ENCODE measurements at places on chromosomes 7 and 10.

GRCh38 chr7:30525429-30525828 lies 20.8 kb upstream of the GGCT start:
- no peak for DNase-seq

- DNase-seq: no peak
Observed at GRCh38 chr7:85815526-85815925, 628.7 kb upstream of the SEMA3D start.

- no peak for DNase-seq
Observed at GRCh38 chr10:116073001-116073400, 200.0 kb downstream of the GFRA1 start.

GRCh38 chr7:31957756-31958155 lies 112.5 kb downstream of the PDE1C start:
- DNase-seq: no peak

GRCh38 chr10:69088471-69088769 lies 517 bp downstream of the SRGN start:
- peak; percentile 21 for DNase-seq

DNA sequence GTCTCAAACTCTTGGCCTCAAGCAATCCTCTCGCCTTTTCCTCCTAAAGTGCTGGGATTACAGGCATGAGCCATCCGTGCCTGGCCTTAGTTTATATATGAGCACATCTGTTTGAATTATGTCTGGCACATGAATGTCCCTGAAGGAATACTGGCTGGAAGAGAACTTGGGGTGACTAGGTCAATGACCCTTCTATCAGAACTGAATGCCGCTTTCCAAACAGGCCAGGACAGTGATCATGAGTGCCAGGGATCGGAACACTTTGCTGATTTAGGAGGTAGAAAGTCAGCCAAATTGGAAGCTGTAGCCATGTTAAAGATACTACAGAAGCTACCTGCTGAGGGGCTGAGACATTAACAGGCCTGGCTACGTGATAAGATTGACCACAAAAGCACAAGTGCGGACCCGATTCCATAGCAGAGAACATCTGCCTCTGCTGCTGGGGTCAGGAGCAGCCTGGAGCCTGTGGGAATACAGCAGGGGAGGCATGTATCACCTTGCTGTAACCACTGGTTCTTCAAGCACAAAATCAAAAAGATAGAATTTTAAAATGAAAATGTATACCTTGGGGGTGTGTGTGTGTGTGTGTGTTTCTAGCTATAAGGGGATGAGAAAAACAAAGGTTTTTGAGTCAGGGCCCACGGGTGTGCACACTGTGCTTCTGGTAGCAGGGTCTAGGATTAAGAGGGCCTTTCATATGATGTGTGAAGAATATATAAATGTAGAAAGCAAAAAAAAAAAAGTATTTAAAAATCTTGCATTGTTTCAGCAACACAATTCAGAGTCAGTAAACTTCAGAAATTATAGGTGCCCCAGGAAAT lies 293.7 kb downstream of the BBS9 start:
- no peak for DNase-seq

- no peak for DNase-seq
Observed at GRCh38 chr10:130352291-130352645, 216.1 kb downstream of the GLRX3 start.

GRCh38 chr7:135447748-135448147 lies 62.2 kb downstream of the CNOT4 start:
- no peak for DNase-seq

DNA sequence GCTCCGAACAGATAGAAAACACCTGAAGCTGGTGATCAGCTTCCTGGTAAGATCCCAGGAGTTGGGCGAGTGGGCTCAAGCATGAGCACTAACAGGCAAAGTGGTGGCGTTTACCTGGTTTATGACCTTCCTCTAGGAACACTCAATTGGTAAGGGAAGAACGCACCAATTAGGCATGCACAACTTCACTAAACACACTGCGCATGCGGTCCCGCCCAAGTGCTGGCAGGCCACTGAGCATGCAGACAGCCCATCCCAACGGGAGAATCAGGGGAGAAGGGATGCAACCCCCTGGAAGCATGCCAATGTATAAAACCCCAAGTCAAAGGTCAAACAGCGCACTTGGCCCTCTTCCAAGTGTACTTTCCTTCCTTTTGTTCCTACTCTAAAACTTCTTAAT lies 70.4 kb downstream of the LYZL2 start:
- DNase-seq: no peak

DNA sequence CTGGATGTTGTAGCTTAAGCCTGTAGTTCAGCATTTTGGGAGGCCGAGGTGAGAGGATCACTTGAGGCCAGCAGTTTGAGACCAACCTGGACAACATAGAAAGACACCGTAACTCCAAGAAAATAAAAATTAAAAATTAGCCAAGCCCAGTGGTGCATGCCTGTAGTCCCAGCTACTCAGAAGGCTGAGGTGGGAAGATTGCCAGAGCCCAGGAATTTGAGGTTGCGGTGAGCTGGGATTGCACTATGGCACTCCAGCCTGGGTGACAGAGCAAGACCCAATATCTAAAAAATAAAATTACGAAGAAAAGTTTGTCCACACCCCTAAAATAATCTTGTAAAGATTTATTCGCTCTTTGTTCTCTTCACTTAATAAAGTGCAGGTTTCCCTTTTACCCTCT lies 951.0 kb downstream of the TYW1 start:
- DNase-seq: no peak

- DNase-seq: no peak
Observed at GRCh38 chr7:113996405-113996804, 77.6 kb upstream of the PPP1R3A start.

GRCh38 chr10:12416344-12417050 lies 67.2 kb downstream of the CAMK1D start:
- no peak for DNase-seq

GRCh38 chr10:13559124-13559700 lies 27.6 kb upstream of the PRPF18 start:
- no peak for DNase-seq

GRCh38 chr7:11858026-11858425 lies 26.0 kb upstream of the THSD7A start:
- DNase-seq: no peak

DNA sequence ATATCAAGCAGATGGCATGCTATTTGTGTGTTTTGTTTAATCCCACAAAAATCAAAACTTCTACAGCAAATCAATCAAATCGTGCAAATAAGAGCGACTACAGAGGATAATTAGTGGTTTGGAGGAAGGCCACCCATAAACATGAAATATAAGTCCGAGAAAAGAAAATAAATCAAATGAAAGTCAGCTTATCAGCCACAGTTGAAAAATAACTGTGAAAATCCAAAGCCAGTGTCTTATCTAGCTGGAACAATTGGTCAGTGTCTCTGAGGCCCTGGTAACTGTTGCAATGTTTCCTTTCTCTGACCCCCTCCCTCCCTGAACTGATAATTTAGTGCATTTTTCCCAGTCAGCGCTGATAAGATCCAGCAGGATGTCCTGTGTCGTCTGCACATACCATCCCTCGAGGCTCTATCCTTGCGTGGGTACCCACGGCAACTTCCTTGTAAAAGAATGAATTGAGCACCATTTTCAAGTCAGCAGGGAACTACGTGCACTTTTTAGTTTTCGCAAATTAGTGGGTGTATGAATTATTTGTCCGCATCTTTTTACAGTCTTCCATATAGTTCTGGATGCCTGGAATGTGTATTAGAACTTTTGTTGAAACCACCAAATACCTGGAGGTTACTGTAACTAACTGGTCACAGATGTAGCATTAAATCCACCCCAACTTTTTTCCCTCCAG lies 10.8 kb upstream of the JCAD start:
- DNase-seq: no peak

DNA sequence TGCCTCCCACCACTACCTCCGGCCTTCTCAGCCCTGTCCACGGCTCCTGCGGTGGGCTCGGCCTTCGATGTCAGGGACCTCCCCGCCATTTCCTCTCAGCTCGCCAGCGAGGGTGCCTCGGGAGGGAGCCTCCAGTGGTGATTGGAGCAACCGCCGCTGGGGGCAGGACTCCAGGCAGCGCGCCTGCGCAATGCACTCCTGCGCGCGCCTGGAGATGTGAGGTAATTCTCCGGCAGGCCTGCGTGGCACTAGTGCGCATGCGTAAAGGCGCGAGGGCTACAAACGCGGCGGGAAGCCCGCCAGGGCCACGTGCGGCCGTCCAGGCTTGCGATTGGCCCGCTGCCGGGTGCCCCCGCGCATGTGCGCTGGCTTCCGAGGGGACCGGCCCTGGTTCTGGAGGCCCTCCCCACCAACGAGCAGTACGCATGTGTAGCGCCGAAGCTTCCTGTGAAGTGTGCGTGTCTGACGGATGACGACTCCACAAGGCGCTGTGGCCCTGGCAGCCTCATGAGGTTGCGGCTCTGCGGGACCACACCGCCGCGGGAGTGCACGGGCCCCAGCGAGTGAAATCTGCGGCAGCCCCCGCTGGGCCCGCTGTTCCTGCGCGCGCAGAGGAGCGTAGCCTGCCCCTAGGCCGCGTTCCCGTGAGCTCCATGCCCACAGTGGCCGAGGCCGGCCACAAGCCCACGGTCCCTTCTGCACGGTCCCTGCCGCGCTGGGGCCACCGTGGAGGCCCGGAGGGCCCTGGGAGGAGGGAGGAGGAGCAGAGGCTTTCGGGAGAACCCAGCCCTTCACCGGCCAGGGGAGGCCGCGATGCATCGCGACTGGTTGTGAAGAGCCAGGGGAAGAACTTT lies at the start of gene SYCE1:
Gene SYCE1, minus strand, starts transcription at position 143 of the 854 bp plus-strand sequence. Its CDS starts 54 bp downstream, at position 89.
- no peak for DNase-seq

DNA sequence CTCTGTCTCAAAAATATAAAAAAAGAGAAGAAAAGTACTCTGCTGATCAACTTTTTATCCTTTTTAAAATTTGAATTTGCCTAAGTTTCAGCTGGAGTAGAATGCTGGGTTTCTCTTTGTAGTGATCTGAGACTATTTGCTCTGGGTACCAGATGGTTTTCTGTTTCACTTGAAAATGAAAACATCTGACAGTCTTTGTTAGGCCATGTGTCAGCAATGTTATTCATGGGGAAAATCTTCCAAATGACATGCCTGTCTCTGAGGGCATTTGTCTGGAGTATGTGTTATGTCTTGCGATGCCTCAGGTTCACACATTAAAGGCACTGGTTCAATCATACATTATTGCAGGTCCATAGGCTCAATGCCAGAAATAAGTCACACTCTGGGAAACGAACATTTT lies 175.3 kb upstream of the TMEM229A start:
- DNase-seq: no peak

GRCh38 chr7:25244254-25245033 lies 16.2 kb upstream of the NPVF start:
- no peak for DNase-seq

GRCh38 chr7:107123392-107123791 lies 45.4 kb upstream of the HBP1 start:
- DNase-seq: no peak

DNA sequence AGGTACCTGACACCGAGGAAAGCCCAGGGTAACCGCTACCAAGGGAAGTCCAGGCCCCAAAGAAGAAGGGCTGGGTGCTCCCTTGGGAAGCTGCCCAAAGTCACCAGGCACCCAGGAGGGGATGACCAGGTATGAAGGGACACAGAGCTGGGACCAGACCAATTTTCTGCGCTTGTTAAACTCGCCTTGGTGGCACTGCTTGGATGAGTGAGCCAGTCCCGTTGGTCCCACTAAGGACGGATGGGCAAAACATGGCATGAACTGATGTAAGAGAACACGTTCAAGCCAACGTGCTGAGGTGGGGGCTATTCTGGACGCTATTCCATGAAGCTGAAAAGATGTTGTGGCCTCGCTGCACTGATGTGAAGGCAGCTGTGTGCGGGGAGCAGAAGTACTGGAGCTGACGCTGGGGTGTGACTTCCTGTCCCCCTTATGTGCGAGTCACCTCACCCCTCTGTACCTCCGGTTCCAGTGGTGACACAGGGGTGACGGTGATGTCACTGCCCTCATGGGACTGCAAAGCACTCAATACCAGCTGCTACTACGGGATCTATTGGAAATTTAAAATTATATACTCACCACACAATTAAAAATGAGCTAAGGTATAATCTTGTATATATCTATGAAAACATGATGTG lies 73.6 kb downstream of the COBL start:
- DNase-seq: no peak

DNA sequence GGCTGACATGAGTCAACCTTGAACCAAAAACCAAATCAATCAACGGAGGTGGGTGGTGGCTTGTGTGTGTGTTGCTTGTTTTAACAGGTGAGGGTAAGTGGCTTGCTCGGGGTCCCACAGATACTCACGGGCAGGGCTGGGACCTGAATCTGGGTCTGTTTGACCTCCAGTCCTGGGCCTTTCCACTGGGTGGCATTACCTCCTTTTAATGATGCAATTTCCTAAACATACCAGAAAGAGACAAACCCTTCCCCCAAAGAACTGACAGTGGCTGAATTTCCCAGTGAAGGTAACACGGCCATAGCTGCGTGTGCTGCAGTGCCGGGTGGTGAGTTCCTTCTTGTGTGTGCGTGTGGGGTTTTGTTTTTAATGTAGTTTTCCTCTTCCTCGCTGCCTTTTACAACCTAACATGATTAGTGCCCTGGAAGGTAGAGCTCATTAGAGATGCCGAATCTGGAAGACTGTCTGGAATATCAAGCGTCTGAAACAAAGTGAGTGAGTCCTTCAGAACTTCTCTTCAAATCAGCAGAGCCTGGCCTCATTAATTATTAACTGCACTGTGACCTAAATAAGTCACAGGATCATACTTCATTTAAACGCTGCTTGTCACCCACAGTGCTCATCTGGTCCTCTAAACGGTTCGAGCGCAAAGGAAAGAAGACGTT lies 166.1 kb upstream of the TCERG1L start:
- DNase-seq: no peak

- DNase-seq: peak; percentile 48
Observed at GRCh38 chr7:158804335-158804734, 25.0 kb downstream of the ESYT2 start.

DNA sequence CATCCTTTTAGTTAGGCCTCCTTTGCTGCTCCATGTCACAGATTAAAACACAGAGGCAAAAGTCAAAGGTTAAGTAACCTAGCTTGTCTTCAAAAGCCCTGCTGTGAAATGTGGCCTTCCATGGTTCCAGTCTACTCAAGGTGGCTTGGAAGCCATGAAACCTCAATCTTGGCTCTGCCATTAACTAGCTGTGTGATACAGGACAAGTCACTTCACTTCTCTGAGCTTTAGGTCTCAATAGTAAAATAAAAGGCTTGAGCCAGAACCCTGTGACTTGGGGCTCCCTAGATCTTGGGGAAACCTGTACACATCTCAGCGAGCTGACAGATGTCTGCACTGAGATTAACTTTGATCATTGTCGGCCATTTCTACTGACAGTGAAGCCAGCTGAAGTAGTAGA lies 48.0 kb upstream of the KMT2E start:
- no peak for DNase-seq

DNA sequence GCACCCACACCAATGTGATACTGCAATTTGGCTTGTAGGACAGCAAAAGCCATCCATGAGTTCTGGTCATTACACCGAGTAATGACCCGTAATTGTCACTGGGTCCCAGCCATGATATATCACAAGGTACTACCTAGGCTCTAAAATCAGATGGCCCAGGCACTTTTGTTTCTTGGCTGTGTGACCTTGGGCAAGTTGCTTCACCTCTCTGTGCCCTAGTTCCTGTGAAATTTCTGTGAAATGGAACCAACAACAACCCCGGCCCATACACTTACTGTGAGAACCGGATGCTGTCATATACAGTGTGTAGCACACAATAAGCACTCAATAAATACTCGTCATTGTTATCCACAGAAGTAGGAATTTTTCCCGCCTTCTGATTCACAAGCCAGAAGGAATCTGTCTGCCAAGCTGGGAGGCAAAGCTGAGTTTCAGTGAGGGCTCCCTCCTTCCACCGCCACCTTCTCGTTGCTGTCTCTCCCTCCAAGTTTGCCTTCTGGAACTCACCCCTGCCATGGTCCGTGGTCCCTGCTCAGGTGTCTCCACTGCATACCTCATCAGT lies 6.4 kb upstream of the CYTH3 start:
- no peak for DNase-seq
